Choroid plexus epithelial cell (primary cell): ENCODE measurements at places on chromosomes 3 and 15.

DNA sequence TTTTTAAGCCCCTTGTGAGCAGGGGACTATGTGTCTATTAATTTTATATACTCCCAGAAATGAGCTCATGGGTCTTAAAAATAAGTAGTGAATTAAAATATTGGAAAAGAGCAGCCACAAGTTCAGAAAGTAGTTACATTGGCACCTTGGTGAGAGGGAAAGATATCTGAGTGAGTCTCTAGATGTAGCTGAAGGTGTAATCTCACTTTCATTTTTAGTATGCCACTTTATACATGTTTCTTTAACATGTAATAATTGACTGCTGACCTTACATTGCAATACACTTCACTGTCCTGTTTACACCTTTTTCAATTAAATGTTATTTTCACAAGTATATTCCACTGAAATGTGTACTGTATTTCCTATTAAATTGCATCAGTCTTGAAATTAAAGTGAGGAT lies 12.1 kb upstream of the PAK6 start:
- DNase-seq: no peak

- no peak for DNase-seq
These were observed 125.1 kb upstream of the PPP2R3A start for GRCh38 chr3:135840436-135840835.

- DNase-seq: no peak
These were observed at the start of gene CCR2 for GRCh38 chr3:46353647-46354410. TSS of gene CCR2 (plus strand) at chr3:46354111. CDS start at chr3:46357528, 3,417 bp downstream.

- peak; percentile 30 for DNase-seq
These were observed 265.0 kb downstream of the EPHA3 start for GRCh38 chr3:89372456-89372855.

GRCh38 chr3:196012481-196012880 lies 69.4 kb downstream of the TFRC start:
- peak; percentile 51 for DNase-seq

DNA sequence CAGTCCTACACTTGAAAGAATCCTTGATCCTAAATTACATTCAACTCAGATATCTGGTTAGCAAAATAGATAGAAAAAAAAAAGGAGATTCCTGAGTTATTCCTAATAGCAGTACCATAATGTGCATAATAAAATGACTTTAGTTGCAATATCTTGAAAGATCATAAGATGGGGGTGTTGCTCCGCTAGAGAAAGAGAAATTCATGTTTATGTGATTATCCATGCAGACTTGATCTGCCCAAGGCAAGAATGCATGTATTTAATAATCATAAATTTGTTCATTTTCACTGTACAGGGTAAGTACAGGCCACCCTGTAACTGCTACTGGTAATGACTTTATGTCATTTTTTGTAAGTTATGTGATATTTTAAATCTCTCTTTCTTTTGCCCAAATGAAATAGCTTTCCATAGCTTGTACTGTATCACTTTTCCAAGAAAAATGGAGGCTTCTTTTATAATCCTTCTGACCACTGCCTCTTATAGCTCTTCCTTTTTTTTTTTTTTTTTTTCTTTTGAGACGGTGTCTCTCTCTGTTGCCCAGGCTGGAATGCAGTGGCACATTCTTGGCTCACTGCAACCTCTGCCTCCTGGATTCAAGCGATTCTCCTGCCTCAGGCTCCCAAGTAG lies 84.6 kb downstream of the HCN4 start:
- peak; percentile 59 for DNase-seq

DNA sequence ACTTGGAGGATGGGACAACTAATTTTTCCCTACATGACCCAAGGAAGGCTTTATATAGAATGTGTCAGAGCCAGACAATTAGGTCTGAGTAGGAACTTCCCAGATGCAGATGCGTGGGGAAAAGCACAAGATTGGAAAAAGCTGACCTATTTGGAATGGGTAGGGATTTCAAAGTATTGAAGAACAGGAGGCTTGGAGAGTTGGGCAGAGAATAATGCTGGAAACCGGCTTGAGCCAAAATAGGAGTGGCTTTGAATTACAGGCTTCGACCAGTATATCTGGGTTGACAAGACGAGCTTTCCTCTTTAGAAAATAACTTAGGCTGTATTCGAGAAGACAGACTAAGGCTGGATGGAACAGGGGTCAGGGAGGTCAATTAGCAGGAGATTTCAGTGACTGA lies 181.1 kb downstream of the GBE1 start:
- no peak for DNase-seq

GRCh38 chr3:188352196-188352927 lies 198.4 kb downstream of the LPP start:
- no peak for DNase-seq

DNA sequence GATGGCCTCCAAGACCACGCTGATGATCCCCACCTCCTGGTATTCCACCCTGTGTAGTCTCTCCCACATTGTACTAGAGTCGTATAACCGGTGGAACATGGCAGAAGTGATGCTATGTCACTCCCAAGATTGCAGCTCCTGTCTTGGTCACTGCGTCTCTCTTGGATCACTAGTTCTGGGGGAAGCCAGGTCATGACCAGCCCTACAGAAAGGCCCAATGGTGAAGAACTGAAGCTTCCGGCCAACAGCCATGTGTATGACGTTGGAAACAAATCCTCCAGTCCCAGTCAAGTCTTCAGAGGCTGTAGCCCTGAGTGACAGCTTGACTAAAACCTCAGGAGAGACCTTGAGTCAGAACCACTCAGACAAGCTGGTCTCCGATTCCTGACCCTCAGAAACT lies 61.9 kb upstream of the FNDC3B start:
- DNase-seq: no peak

GRCh38 chr15:78950902-78951840 lies 6.3 kb upstream of the CTSH start:
- peak; percentile 60 for DNase-seq

DNA sequence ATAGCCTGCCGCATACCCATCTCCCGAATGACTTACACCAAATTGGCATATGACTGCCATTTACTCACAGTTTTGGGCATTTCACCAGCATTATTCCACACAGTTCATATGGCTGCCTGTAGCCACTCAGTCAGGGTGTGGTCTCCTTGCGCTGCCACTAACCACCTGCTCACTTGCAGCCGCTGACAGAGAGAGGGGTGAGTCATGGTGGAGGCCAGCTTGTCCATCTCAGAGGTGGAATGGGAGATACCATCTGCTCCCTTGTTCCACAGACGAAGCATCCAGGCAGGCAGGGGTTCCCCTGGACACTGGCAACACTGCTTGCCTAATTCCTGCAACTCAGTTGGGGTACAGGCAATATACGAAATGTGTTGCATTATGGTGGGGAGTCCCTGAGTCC lies 15.6 kb downstream of the CCRL2 start:
- no peak for DNase-seq

- peak; percentile 61 for DNase-seq
These were observed 60.5 kb downstream of the IGF2BP2 start for GRCh38 chr3:185764163-185764979.

DNA sequence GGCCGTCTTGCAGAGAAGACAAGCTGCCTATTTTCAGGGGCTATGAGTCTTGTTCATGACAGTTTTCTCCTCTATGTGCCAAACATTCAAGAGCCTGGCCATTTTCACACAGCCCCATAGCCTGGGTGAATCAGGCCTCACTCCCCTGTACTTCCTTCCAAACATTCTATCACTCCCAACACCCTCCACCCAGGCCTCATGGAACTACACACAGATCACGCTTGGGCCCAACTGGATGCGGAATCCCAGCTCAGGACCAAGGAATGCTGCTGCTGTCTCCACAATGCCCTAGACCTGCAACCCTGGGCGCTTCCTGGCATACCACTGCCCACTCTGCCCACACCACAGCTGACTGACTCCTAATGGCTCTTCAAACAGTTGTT lies 39.4 kb upstream of the PCSK6 start:
- DNase-seq: no peak

- no peak for DNase-seq
These were observed 218.6 kb downstream of the PDCD6IP start for GRCh38 chr3:34016925-34017587.

DNA sequence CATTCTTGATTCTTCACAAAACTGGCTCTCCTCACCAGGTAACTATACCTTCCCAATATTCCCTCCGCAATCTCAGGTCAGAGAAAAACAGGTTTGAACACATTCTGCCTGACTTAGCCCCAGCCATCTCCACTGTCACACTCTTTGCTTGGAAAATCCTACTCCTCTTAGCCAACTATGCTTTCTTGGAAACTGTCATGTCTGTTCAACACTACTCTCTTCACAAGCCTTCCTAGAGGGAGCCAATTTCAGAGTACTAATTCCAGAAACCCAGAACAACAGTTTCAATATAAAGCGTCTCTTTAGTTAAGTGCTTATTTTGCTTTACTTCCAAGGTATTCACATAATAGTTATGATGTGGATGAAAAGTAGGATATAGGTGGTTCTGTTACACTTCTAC lies 21.7 kb downstream of the MTMR10 start:
- DNase-seq: no peak

GRCh38 chr3:66494959-66495667 lies 5.7 kb downstream of the LRIG1 start:
- no peak for DNase-seq

GRCh38 chr3:112627419-112627818 lies 13.5 kb downstream of the CCDC80 start:
- DNase-seq: no peak

- no peak for DNase-seq
These were observed 10.0 kb upstream of the SEMA3B start for GRCh38 chr3:50258979-50259378.

GRCh38 chr3:10669490-10670048 lies 146.5 kb upstream of the SLC6A11 start:
- DNase-seq: no peak

GRCh38 chr15:70259028-70259424 lies 161.3 kb upstream of the TLE3 start:
- DNase-seq: peak; percentile 83

DNA sequence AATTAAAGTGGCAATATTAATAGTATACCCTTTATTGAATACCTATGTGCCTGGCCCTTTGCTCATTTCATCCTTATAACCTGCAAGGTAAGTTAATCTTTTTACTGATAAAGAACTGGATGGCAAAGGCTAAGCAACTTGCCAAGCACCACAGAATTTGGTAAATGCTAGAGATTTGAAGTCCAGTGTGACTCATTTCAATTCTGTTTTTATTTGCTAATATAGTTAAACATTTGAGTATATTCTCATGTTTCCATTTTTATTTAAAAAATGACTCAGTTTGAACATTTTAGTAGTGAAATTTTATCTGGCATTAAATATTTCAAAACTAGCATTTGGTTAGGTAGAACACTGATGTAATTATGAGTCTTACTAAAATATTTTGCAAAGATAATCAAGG lies 11.3 kb downstream of the PFN2 start:
- no peak for DNase-seq

GRCh38 chr3:62260655-62261054 lies 112.7 kb downstream of the FEZF2 start:
- no peak for DNase-seq

DNA sequence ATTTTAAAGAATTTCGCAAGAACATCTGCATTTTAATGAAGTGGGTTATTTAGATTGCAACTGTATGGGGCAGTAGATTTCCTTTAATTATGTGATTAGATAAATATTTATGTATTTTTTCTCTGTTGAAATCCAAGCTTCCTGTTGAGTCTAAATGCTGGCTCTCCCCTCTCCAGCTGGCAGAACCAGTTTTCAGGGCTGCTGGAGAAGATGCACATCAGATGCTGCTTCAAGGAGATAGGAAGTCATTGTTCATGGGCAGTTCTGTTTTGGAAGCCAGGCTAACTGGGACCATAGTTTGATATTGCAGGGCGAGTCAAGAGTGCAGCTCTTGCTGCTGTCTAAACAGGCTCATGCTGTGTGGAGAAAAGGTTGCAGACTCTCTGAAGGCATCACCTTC lies 97.4 kb downstream of the SLC9A9 start:
- no peak for DNase-seq

GRCh38 chr3:68985146-68985790 lies 28.2 kb downstream of the EOGT start:
- peak; percentile 70 for DNase-seq

- no peak for DNase-seq
These were observed 7.3 kb upstream of the FURIN start for GRCh38 chr15:90860942-90861675.

DNA sequence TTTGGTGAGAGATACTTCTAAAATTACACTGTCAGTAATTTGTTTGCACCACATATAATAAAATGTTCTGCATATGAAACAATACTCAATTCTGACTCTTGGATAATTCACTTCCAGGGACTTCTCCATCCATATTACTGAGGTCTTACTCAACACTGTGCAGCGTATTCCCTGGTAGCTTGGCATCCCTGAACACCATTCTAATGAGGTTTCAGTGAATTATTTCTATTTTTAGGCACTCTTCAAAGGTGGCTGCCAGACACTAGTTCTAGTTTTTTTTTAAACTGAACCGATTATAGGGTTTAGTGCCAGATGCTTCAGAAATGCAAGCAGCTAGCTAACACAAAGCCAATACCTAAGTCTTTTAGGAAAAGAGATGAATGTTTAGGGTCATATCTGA lies 283.3 kb downstream of the FEZF2 start:
- no peak for DNase-seq

- DNase-seq: peak; percentile 22
These were observed 124.3 kb downstream of the ISL2 start for GRCh38 chr15:76460871-76461270.

GRCh38 chr3:175702956-175703355 lies 843.8 kb downstream of the NAALADL2 start:
- DNase-seq: no peak

DNA sequence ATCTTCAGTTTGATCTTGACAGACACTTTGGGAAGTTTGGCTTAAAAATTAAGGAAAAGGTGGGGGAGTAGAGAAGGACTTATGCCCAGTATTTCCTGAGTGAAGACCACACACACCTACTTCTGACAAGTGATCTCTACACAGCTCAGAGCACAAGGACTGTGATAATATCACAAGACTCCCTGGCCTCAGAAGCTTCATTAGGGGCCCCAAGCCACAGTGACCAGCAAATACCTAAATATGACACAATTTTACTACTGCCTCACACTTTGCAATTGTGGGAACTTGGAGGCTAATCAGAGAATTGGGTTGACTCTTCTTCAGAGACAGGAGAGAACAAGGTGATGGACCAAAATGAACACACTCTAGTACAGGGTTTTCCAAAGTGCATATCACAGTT lies 2.6 kb downstream of the ILDR1 start:
- DNase-seq: no peak

- DNase-seq: peak; percentile 26
These were observed 26.5 kb downstream of the LYSMD4 start for GRCh38 chr15:99706557-99707303.
